Left lobe of liver (tissue), 2 donors: ENCODE measurements at places on chromosomes 13 and 19.

- no peak for DNase-seq
Measured at GRCh38 chr19:40302224-40303011, 17.3 kb upstream of the AKT2 start.

DNA sequence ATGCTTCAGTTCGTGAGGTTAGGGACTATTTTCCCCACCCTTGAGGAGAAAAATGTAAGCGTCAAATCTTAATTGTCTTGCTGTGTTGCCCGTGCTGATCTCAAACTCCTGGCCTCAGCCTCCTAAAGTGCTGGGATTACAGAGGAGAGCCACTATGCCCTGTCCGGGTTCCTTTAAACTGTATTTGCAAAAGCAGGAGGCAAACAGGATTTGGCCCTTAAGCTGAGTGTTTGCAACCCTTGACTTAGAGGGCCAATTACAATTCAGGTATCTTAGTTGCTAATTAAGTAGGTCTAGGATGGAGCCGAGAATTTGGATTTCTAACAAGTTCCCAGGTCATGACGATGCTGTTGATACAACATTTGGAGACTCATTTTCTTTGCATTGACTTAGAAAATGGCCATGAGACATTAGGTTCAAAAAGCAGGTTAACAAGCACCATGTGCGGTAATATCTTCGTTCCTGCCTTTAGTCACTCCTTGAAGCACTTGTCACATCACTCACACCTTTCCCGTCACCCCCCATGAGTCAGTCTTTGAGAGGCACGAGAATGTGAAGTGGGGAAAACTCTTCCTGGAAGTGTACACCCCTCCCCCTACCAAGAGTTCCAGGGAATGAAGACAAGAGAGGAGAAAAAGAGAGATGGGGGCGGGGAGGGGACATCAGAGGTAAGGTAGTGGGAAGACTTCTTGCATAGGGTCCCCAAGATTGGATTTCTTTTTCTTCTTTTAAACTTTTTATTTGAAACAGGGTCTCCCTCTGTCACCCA lies 2.6 kb downstream of the NAPSA start:
- no peak for DNase-seq

GRCh38 chr19:45070861-45071544 lies 5.3 kb downstream of the ZNF296 start:
- DNase-seq = no peak

DNA sequence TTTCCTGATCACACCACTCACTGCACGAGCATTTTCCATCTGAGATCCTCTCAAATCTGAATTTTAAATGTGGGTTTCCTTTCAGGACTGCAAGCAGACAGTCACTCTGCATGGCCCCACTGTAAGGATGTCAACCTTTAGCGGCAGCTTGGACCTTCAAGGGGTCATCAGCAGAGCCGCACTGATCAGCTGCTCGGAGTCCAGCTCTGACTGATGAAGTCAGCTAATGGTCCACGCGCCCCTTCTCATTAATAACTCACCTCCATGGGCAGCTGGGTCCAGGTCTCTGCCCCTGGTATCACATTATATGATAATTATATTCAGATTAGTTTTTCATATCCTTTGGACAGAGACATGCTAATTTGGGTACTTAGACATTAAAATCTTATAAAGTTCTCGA lies 36.1 kb upstream of the PDCD5 start:
- DNase-seq = no peak

- DNase-seq = no peak
Measured at GRCh38 chr19:44603201-44603945, 10.0 kb upstream of the IGSF23 start.

- DNase-seq = no peak
Measured at GRCh38 chr19:56866538-56866937, 26.0 kb upstream of the PEG3 start.

- no peak for DNase-seq
Measured at GRCh38 chr13:79393564-79394249, 12.3 kb downstream of the RBM26 start.

- no peak for DNase-seq
Measured at GRCh38 chr13:99354371-99354951, 47.3 kb upstream of the GPR183 start.

DNA sequence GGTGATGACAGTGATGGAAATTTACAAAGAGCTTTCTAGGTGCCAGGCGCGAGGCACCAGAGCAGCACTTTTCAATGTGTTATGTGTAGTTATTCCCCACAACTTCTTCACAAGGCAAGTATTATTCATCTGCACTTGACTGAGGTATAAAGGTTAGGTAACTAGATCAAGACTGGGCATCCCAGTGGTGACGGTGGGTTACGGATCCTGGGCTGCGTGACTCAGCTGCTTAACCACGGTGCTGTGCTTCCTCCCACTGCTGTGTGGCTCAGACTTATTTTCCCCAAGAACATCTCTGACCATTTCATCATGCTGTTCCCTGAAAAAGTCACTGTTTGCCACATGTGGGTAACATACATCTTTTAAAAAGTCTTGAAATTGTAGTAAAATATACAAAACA lies 19.3 kb downstream of the EDDM13 start:
- DNase-seq = no peak

DNA sequence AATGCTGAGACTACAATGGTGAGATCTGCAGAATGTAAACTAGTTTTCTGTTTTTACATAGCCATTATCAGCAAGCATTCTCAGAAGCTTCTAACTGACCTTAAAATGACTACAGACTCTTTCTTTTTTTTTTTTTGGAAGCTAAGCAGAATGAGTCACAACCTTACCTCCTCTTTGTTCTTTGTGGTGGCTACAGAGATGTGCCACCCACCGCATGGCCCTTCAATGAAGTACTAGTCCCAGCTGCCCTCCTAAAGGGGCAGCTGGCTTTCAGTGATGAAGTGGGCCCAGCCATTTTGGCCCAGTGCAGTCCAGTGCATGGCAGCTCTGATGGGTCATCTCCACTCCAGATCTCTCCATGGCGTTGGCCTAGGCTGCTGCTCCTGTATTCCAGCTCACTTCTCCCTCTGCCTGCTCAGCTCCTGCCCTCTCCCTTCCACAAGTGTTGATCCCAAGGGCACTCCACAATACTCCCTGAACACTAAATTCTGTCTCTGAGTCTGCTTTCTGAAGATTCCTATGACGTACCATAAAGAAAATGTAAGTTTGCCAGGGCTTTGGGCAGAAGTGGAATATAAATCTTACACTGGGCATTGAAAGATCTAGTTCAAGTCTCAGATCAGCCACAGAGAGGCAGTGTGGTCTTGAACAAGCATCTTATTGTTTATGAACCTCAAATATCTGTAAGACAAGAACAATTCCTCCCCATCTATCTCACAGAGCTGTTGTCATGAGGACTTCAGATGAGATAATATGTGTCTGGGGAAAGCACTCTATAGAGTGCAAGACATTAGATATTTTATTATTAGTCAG lies 85.6 kb downstream of the RXFP2 start:
- no peak for DNase-seq

- no peak for DNase-seq
Measured at GRCh38 chr19:18261474-18261873, 12.8 kb downstream of the IQCN start.

GRCh38 chr19:51364200-51365106 lies 1.7 kb downstream of the ETFB start:
- no peak for DNase-seq

DNA sequence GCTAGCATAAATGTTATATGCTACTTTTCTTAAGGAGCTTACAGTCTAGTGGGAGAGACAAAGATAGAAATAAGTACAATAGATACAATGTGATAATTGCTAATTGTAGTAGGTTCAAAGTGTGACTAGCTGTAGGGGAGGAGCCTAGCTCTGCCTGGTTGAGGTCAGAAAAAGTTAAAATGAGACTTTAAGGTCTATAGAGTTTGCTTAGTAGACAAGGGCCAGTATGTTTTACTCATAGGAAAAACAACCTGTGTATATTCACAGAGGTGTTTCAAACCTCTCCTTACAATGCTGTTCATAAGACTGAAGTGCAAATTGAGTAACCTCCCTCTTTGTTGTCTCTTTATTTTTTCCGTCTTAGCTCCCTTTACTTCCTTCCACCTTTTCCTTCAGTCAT lies 56.1 kb downstream of the PDS5B start:
- no peak for DNase-seq

- peak; percentile 92 for DNase-seq
Measured at GRCh38 chr19:2602391-2603181, 99.9 kb downstream of the GNG7 start.

DNA sequence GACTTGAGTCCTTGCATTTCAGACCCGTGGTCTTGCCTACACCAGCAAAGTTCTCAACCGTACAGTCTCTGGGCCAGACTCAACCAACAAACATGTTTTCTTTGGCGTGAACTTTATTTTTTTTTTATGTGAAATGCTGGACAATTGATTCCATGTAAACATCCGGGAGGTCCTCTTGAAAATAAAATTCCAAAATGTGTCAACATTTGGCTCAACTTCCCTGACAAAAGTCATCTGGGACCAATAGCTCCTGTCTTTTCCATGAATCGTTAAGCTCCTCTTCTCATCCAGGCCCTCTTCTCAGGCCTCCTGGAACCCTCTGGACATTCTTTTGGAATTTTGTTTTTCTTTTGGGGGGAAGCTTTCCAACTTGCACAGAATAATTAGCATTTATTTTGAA lies 2.7 kb downstream of the ALDH16A1 start:
- no peak for DNase-seq

DNA sequence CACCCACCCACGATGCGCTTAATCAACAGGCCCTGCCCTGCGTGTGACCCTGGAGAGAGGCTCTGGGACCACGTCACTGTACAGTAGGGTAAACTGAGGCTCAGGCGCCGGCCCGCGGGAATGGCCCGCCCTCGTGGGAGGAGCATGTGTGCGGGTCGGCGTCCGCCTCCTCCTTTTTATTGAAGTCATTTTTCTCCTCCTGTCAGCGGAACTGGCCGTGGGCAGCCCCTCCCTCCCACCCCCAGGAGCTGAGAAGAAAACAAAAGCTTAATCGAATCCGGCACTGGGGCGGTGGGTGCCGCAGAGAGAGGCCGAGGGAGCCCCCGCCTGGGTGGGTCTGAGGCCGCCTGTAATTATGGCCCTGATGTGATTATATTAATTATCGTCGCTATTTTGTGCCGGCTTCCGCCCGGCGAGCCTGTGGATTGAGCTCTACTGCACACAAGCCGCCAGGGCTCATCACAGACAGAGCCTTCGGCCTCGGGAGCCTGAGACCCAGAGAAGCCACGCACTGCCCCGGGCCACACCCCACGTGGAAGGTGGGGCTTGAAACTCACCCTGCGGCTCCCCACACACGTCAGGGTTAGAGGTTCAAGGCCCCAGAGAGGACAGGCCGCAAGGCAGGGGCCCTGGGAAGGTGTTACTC lies 7.0 kb downstream of the C2CD4C start:
- no peak for DNase-seq

GRCh38 chr19:17136021-17136420 lies 60.4 kb downstream of the MYO9B start:
- DNase-seq = no peak

DNA sequence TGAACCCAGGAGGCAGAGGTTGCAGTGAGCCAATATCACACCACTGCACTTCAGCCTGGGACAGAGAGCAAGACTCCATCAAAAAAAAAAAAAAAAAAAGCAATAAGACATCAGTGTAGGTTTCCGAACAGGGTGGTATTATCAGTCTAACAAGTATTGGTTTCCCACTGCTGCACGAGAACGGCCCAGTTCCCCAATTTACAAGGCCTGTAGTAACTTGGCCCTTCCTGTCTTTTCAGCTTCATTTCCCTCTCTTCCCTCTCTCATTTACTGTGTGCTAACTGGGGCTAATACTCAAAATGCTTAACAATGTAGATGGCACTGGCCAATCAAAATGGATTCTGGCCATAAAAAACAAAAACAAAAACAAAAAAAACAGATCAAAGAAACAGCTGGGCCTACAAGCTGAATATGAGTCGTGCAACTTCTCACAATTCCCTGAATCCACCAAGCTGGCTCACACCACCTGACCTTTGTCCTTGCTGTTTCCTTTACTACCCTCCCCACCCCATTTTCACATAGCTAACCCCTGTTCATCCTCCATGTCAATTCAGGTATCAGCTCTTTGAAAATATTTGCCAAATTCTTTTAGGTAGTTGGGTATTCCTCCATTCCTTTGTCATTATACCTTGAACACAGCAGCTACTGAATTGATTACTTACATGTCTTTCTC lies 2.4 kb downstream of the TEX101 start:
- no peak for DNase-seq

- peak; percentile 33 for DNase-seq
Measured at GRCh38 chr13:113548778-113549621, 35.6 kb upstream of the TFDP1 start.

DNA sequence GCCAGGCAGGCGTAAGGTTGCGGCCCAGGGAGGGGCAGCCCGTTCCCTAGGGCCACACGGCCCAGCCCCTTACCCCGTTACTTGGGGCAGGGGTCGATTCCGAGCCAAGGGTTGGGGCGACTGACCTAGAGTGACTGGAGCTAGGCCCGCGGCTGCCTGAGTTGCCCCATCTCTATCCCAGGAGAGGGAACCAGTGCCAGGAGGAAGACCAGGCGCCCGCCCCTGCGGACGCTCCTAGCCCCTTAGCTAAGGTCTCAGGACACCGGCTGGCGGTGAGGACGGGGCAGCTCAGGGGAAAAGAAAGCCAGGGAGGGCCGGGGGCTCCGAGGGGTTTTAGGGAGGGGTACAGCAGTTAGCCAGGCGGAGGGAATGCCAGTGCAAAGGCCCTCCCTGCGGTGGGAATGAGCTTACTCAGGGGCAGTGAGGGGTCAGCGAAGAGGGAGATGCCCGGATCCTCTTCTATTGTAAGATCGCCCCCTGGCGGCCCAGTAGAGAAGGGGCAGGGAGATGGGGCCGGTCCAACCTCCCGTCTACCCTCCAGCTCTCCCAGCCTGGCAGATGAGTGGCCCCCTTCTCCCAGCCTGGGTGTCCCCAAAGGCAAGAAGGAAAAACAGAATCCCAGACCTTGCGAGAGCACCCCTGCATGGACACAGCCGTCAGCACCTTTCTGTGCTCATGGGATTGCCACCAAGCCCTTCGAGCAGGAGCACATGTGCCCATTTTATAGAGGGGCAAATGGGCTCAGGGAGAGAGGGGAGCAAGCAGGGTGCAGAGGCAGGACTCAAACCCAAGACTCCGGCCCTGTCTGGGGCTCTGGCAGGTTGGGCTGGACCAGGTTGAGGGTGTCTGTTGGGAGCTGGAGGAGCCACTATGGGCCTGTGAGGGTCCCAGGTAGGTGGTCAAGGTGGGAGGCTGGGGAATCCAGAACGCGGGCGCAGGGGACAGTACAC lies 16.3 kb downstream of the CILP2 start:
- no peak for DNase-seq

DNA sequence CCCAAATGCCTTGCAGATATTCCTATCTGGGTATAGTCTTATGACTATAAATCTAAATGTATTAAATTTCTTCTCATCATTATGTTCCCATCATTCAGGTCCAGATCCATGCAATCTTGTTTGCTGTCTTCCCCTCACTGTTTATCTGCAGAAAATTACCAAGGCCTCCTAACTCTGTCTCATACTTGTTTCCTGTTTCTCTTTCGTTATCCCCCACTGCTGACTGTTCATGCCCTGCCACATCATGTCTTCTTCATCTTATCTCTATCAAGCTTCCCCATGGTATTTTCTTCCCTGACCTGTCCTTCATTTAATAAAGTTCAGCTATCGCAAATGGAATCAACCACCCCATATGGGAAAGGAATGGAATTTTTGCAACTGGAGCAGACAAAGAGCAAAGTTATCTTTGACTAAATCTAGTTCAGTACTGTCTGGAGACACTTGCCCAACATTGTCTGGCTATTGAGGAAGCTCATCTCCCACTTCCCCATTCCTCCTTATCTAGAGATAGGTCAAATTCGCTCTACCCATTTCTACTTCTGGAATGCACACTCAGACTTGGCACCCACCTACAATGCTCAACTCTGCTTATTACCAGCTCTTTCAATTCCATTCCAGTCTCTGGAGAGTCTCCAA lies 1358.1 kb downstream of the EFNB2 start:
- DNase-seq = no peak
